Pons (tissue), 1 donor: ENCODE measurements at places on chromosomes 7 and 10.

DNA sequence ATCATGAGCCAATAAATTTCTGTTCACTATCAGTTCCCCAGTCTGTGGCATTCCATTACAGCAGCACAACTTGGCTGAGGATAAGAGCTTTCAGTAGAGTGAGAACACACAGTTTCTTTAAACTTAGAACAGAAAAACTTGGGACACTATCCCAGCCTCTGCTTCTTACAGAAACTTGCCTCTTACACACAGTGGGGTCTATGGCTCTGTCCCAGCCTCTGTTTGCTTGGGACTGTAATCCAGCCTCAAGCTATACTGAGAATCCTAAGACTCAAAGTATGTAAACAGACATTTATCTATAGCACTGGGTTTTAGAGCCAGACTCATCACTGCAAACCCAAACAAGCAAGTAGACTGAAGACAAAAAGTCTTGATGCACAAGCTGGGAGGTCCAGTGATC is 355.8 kb upstream of the VSTM2A start:
- DNase-seq = no peak

DNA sequence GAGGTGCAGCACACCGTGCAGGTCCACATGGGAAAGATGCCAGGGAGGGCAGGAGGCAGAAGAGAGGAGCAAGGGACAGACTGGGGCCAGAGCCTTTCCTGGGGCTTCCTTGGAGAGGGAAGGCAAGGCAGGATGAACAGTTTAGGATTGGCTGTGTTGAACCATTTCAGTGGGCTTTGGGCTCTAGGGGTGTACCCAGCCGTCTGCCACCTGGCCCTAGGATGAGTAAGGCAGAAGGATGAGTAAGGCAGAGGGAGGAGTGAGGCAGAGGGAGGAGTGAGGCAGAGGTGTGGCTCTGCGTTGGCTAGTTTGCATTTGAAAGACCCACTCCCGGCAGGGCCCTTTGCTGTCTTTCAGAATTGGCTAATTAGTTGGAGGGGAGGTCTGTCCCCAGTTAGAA is 31.5 kb upstream of the PRF1 start:
- no peak for DNase-seq

DNA sequence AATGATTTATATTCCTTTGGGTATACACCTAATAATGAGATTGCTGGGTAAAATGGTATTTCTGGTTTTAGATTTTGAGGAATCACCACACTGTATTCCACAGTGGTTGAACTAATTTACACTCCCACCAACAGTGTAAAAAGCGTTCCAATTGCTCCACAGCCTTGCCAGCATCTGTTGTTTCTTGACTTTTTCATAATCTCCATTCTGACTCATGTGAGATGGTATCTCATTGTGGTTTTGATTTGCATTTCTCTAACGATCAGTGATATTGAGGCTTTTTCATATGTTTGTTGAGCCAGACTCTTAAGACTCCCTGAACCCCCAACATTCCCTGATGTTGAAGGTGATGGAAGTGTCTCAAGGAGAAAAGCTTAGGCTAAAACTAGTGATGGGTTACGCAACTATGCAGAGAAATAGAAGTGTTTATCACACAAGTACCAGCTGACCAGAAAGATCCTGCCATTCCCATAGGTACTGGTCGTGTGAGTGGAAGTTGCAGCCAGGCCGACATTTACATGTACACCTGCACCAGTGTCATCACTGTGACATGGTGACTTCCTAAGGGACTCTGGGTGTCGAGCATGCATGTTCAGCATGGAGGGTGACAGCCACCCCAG is 711.2 kb upstream of the NRP1 start:
- no peak for DNase-seq

- DNase-seq = peak; percentile 39
Observed at GRCh38 chr10:103853428-103854264, 1.7 kb downstream of the SH3PXD2A start.

- DNase-seq = no peak
Observed at GRCh38 chr10:47326927-47327330, 4.7 kb downstream of the GDF2 start.

DNA sequence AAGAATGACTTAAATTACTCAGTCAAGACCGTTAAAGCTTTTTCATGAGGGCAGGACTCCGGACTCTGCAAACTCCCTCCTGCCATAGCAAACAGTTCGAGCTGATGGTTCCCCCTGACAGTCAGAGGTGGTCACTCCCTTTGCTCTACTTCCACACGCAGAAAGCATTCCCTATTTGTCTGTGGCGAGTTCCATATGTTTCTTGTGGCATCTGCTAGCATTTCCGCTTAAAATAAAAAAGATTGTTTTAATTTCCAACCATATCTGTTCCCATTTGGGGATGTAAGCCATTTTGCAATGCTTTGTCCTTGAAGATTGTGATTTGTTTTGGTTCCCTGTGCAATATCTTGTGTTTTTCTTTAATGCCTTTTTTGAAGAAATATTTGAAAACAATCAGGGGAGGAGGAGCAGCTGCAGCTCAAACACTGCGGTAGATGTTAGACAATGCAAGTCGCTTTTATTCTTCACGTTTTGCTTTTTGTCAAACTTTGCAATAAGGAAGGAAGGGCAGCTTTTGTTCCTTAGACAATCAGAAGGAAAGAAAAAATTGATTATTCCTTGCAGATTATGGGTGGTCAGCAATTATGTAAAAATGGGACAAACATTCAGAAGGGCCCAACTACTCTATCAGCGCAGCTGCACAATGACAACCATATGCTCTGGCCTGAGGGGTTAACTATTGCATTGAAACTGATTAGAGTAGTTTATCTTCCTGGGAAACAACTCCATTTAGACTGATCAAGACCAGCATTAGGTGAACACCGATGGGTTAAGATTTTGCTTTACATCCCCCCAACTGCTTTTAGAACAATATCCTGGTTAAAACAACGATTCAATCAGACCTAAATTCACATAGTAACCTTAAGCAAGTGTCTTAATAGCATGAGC is 425.8 kb upstream of the NRP1 start:
- no peak for DNase-seq

DNA sequence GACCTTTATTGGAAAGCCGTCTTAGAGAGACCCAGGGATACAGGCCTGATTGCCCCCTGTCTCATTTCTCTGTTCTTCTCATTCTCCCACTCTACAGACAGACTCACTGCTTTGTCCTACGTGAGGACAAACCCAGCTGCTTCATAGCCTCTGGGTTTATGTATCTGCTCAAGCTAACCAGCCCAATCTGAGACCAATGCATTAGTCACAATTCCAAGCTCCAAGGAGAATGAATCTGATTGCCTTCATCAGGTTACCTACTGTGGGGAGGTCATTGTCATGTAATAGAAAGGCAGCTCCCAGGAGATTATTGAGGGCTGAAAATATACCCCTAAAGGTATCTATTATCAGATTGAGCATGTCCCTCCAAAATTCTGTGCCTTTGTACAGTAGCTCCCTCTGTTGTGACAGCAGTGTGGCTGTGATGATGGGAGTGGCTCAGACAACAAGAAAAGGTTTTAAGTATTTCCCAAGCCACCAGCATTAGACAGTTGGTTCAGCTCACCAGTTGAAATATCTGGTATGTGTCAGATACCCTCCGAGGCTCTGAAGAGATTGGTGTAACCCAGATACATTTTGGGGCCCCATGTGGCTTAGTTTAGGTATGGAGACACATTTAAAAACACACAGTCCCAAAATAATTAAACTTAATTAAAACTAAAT is 123.1 kb upstream of the EEPD1 start:
- no peak for DNase-seq

DNA sequence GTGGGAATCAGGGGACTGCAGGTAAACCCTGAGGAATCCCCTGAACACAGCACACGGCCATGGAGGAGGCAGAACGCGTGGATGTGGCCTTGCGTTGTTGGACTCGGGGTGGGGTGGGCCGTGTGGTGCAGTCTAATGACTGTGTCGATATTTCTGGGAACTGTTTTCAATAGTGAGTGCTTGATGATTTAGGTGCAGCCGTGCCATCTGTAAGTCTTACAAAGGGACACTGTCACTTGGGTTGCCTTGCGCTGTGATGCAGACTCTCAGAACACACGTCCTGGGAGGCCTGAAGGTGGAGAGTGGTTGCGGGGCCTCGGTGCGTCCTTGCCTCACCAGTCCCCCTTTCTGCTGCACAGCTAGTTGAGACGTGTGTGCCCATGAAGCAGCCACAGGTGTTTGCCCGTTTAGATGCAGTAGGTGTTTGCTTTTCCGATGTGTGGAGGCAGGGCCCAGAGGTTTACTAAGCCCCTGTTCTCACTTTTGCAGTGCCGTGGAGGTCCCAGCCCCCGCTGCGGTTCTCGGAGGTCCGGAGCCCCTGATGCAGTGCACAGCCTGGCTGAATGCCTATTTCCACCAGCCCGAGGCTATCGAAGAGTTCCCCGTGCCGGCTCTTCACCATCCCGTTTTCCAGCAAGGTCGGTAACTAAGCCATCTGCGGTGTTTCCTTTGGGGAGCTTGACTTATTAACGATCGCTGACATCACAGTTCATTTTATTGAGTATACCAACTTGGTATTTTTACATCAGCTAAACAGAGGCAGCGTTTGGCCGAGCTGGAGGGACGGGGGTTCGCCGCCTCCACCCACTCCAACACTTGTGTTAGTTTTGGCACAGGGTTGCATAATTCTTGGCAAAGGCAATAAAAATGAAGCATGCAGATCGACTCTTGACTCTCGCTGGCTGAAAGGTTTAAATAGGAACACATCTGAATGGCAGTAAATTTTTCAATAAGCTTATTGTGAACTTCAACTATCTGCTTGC is 240.7 kb downstream of the MGMT start:
- DNase-seq = no peak

DNA sequence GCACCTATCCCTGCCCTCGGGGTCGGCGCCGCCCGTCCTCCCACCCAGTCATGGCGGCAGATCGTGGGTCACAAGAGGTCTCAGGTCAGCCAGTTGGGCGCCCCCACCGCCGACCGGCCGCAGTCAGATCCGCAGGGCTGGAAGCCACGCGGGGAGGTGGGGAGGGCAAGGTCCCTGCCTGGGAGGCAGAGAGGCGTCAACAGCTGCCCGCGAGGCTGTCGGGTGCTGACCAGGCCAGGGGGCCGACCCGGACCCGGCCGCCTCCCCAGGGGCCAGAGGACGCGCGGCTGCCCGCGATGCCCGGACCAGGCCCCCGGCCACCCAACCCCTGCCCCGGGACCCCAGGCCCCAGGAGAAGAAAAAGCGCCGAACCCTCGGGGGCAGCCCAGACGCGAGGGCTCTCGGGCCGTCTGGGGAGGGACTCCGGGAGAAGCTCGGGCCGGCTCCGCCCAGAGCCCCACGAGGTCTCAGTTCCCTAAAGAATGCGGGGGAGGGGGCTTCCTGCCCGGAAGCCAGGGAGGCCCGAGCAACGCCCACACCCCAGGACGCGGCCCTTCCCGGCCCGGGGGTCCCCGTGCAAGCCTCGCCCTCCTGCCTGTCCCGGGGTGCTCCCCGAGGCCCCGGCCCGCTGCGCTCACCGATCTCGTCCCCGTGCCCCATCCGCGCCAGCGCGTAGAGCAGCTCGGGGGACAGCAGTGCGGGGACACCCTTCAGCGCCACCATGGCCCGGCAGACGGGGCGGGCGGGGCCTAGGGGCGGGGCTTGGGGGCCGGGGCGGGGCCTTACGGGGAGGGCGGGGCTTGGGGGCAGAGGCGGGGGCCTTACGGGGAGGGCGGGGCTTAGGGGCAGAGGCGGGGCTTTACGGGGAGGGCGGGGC is at the start of gene FUOM:
TSS of gene FUOM (minus strand) at position 735 of the 877 bp plus-strand sequence. CDS start at position 723, 12 bp downstream.
- no peak for DNase-seq

DNA sequence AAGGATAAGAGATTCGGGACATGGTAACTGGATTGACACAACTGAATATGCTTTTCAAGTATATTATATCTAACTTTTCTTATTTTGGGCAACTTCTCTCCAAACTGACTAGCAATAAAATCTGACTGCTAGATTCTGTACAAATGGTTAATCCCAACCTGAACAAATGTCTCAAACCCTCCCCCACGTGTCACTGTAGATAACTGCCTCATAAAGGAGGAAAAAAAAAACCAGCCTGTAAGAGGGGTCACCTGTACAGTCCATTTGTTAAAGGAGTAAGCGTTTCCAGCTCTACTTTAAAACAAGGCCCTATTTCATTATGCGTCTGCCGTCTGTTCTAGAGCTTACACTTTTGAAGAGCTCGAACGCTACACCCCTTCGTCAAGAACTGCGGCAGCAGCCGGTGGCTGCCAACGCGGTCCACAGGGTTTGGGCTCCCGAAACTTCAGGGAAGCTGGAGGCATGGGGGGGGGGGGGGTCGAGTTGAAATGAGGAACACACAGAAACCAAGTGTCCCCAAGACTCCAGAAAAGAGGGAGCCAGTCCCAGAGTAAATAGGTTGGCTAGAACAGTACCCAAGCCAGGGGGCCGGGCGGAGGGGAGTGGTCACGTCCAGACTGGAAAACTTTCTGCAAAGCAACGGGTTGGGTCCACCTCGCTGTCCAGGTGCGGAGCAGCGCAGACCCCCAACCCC is 492 bp downstream of the COG5 start:
- DNase-seq = peak; percentile 35

- DNase-seq = no peak
Observed at GRCh38 chr10:3924344-3924743, 139.3 kb upstream of the KLF6 start.

GRCh38 chr10:88091490-88092061 is 228.2 kb downstream of the PTEN start:
- no peak for DNase-seq

DNA sequence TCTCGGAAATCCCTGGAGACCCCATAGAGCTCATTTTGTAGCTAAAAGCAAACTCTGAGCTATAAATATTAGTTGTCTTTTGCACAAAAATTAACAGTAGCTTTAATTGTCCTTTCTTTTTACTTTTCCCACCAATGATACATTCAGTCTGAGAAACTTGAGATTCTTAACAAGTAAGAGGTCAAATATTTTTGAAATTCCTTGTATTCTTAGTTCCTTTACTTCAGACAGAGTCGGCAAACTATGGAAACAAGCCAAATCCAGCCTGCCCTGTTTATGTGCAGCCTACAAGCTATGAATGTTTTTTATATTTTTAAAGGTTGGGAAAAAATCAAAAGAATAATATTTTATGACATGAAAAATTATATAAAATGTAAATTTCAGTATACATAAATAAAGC is 146.6 kb downstream of the CTNNA3 start:
- no peak for DNase-seq

DNA sequence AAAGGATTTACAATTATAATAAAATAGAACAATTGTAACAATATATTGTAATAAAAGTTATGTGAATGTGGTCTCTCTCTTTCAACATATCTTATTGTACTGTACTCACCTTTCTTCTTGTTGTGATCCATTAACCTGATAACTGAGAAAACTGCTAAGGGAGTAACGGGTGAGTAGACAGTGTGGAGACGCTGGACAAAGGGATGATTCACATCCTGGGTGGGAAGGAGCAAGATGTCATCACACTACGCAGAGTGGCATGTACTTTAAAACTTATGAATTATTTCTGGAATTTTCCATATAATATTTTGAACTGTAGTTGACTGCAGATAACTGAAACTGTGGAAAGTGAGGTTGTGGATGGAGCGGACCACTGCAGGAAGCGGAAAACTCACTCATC is 91.2 kb upstream of the PLPP4 start:
- no peak for DNase-seq

GRCh38 chr7:11244149-11244548 is 270.5 kb downstream of the PHF14 start:
- no peak for DNase-seq

- no peak for DNase-seq
Observed at GRCh38 chr10:79082631-79083596, 14.1 kb downstream of the ZMIZ1 start.

- no peak for DNase-seq
Observed at GRCh38 chr7:127337581-127337980, 54.9 kb downstream of the ZNF800 start.

GRCh38 chr10:16904639-16905061 is 87.4 kb upstream of the RSU1 start:
- DNase-seq = no peak

GRCh38 chr7:149184274-149184673 is 11.1 kb upstream of the ZNF282 start:
- DNase-seq = no peak
